ENCODE measurements at places on chromosomes 11 and 22. TPM values are rescaled to one million over a fixed set of nuclear protein-coding genes. Genes with fewer than 3 reads are reported as not detected.

The FBLN1 gene
- 150 TPM for total RNA-seq

The IL18BP gene
- total RNA-seq = 2.5 TPM

The OR51E2 gene
- total RNA-seq = not detected

The CHKB gene
- 13.7 TPM for total RNA-seq

The POLR2F gene
- 39.6 TPM for total RNA-seq

The APOL3 gene
- 27.1 TPM for total RNA-seq

The HEPACAM gene
- total RNA-seq = not detected

The B3GAT3 gene
- total RNA-seq = 82.7 TPM

The TEX54 gene
- total RNA-seq = not detected

The TMEM45B gene
- total RNA-seq = not detected

The OR51B4 gene
- total RNA-seq = 0.20 TPM

The GNAZ gene
- total RNA-seq = 3.1 TPM

The OR2AT4 gene
- total RNA-seq = not detected

The NXPE4 gene
- not detected for total RNA-seq

The KDM4D gene
- 0.36 TPM for total RNA-seq

The LRP4 gene
- total RNA-seq = 8.1 TPM

The GPHA2 gene
- total RNA-seq = not detected

The ST14 gene
- total RNA-seq = not detected

The ALDH3B1 gene
- 25.6 TPM for total RNA-seq

The TOMM22 gene
- total RNA-seq = 29.5 TPM

Data from smooth muscle cell of the pulmonary artery (primary cell).